ENCODE measurements at places on chromosomes 13 and 19. TPM values are rescaled to one million over a fixed set of nuclear protein-coding genes. Genes with fewer than 3 reads are reported as not detected.

- no peak for DNase-seq
Measured at GRCh38 chr13:30859326-30859725, 46.7 kb upstream of the MEDAG start.

PDX1 gene
- total RNA-seq, result not detected

CCL25 gene
- not detected for total RNA-seq

DNA sequence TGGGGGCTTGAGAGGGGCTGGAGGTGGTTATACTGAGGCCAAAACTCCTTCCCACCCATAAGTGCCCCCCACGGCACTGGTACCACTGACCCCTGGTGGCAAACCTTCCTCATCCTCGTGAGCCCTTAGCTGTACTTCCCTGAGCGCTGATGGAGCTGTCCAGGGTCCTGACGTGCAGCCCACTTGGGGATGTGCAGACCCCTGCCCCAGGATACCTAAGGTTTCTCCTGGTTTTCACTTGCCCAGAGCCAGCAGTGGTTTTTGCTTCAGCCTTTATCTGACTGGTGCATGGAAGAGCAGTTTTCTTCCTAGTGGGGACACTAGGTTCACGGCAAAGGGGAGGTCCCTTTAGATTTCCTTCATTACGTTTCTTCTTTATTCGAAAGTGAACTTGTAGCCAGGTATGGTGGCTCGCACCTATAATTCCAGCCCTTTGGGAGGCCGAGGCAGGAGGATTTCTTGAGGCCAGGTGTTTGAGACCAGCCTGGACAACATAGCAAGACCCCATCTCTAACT lies 28.7 kb upstream of the KCTD15 start:
- DNase-seq, result no peak

S1PR5 gene
- 1.9 TPM for total RNA-seq

DNA sequence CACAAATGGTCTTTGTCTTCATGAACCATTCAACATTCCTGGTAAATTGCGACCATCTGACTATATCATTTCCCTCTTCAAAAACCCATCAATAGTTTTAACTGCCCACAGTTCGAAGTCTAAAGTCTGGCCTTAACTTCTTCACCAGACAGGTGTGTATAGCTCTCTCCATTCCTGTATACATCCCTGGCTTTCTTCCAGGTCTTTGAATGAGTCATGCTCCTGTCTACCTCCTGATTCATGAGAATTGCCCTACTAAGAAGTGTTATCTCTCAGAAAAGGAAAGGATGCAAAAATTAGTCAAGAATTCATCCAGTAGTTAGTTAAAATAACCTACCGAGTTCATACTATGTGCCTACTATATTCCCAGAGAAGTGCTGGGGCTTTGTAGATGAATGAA lies 225.0 kb downstream of the TBC1D4 start:
- DNase-seq, result no peak

- no peak for DNase-seq
Measured at GRCh38 chr19:14033946-14034345, 2.4 kb downstream of the IL27RA start.

GRCh38 chr19:16381756-16382401 lies 57.3 kb downstream of the KLF2 start:
- no peak for DNase-seq

GEMIN7 gene
- 39.5 TPM for total RNA-seq

SSC5D gene
- total RNA-seq, result 53.1 TPM

- DNase-seq, result no peak
Measured at GRCh38 chr13:99640260-99640659, 139.0 kb downstream of the TM9SF2 start.

ICAM1 gene
- 9.3 TPM for total RNA-seq

ZNF541 gene
- not detected for total RNA-seq

DNA sequence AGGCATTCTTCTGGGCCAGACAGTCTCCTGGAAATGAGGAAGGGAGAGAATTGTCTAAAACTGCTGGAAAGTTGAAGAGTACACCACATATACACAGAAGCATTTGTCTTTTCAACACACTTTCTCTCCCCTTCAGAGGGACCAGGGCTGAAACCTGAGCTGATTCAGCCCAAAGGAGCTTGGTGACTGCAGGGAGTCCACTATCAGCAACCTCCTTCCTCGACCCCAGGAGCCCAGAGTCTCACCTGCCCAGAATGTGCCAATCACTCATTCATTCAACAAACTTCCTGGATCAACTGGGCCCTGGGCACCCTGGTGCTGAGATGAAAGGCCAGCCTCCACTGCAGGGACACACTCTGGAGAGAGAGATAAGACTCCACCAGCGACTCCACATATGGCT lies 128.9 kb upstream of the VSTM2B start:
- no peak for DNase-seq
